ENCODE measurements at places on chromosomes 11 and 22. TPM values are rescaled to one million over a fixed set of nuclear protein-coding genes. Genes with fewer than 3 reads are reported as not detected.

- DNase-seq: peak; percentile 96
Observed at GRCh38 chr22:22074634-22075381, 92.2 kb upstream of the TOP3B start.

- DNase-seq: no peak
Observed at GRCh38 chr22:50169774-50170341, 673 bp upstream of the PANX2 start.

GRCh38 chr11:76629116-76629852, 41.3 kb downstream of the LRRC32 start:
- no peak for DNase-seq

GRCh38 chr11:21174781-21175180, 505.4 kb downstream of the NELL1 start:
- no peak for DNase-seq

GRCh38 chr11:130476922-130477491, 28.6 kb downstream of the ADAMTS15 start:
- DNase-seq: no peak

- no peak for DNase-seq
Observed at GRCh38 chr22:19822301-19823117, 32.2 kb downstream of the GNB1L start.

DNA sequence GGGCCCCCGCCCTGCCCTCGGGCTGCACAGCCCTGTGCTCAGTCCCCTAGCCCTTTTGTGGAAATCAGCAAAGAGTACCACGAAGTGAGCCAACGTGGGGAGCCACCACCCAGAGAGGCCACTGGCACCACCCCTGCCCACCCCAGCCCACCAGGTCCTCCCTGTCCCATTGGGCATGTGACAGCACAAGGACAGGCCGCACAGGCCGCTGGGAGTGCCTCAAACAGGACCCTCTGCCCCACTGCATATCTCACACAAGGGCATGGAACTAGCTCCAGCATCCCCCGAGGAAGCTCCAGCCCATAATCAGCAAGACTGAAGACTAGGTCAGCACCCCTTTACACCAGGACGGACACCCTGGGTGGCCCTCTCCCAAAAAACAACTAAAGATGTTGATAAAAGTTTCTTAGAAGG, 29.7 kb downstream of the GNB1L start:
- DNase-seq: no peak

- no peak for DNase-seq
Observed at GRCh38 chr22:41838842-41839618, 6.1 kb downstream of the SREBF2 start.

GRCh38 chr11:112298535-112298934, 37.9 kb upstream of the PLET1 start:
- peak; percentile 60 for DNase-seq

DNA sequence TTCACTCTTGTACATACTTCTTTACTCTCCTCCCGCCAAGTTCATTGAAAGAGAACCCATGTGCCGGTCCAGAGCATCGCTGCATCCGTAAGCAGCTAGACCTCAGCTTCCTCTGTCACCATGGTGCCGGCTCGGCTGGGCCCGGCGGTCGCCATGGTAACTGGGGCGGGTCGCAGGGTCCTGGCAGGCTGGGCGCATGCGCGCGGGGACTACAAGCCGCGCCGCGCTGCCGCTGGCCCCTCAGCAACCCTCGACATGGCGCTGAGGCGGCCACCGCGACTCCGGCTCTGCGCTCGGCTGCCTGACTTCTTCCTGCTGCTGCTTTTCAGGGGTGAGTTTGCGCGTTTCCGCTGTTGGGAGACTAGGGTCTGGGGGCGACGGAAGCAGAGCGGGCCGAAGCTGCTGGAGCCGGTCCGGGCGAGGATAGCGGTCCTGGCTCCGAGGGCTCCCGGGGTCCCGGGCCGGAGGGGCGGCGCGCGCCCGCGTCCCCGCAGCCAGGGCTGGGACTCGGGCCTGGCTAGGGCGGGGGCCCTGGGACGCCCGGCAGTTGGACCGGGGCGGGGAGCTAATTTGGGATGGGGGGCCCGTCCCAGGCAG, at the start of gene JAM3:
Gene JAM3, plus strand, starts transcription at position 244 of the 597 bp plus-strand sequence. Its CDS starts 12 bp downstream, at position 256.
- peak; percentile 88 for DNase-seq

- no peak for DNase-seq
Observed at GRCh38 chr11:67561971-67562619, 21.5 kb upstream of the GSTP1 start.

- DNase-seq: peak; percentile 55
Observed at GRCh38 chr11:105923807-105924206, 98.2 kb downstream of the MSANTD4 start.

- peak; percentile 92 for DNase-seq
Observed at GRCh38 chr22:18001040-18001893, 23.1 kb downstream of the MICAL3 start.

DNA sequence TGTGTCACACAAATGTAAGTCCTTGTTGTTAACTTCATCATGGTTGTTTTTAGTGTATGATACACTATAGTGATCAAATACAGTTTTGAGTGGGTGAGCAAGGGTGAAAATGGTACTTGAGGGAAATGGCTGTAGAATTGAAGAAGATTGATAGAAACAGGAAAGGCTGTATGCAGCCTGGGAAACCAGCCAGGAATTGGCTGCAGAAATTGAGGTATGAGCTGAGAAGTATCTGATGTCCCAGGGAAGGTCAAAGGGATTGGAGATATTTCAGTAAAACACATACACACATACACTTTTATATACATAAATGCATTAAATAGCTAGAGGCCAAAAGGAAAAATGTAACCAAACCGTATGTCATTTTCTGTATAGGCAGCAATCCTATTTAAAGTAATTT, 13.1 kb upstream of the YAP1 start:
- no peak for DNase-seq

DNA sequence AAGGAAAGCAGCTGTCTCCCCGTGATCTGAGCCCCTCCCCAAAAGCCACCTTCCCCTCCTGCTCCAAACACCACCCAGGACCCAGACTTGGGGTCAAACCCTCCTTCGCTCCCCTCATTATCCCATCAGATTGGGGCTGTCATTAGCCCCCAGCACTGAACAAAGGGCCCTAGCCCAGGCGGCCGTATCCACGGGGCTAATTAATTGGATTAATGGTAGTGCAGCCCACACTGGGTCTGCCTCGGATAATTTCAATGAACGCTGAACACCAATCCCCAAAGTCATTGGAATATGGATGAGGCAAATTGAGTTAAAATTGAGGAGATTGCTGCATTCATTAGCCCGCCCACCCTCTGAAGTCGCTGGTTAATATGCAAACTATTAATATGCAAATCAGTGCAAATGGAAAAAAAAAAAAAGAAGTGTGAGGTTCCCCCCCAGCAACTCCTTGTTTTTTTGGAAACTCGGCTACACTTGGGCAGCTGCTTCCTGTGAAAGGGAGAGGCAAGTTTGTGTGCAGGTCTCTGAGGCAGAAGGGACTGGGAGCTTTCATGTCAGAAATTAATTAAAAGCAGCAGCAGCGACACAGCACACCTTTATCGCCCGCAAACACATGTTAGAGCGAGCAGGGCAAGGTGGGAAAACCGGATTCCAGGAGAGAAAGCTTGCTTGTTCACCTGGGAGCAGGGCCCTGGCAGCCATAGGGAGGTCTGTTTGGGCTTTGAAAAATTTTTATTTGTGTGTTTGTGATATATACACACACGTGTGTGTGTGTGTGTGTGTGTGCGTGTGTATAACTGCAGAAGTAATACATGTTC, 517.8 kb downstream of the MIAT start:
- no peak for DNase-seq

- no peak for DNase-seq
Observed at GRCh38 chr11:87967459-87967858, 207.8 kb downstream of the RAB38 start.

- DNase-seq: peak; percentile 65
Observed at GRCh38 chr11:35780951-35781860, 118.6 kb downstream of the TRIM44 start.

- DNase-seq: peak; percentile 36
Observed at GRCh38 chr22:38570779-38571364, 889 bp upstream of the DMC1 start.

DNA sequence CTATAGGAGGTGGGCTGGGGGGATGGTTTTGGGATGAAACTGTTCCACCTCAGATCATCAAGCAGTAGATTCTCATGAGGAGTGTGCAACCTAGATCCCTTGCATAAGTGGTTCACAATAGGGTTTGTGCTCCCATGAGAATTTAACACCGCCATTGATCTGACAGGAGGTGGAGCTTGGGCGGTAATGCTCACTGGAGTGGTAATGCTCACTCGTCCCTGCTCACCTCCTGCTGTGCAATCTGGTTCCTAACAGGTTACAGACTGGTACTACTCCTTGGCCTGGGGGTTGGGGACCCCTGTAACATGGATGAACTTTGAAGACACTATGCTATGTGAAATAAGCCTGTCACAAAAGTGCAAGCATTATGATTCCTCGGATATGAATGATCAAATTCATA, 87.0 kb upstream of the CLNS1A start:
- DNase-seq: no peak

DNA sequence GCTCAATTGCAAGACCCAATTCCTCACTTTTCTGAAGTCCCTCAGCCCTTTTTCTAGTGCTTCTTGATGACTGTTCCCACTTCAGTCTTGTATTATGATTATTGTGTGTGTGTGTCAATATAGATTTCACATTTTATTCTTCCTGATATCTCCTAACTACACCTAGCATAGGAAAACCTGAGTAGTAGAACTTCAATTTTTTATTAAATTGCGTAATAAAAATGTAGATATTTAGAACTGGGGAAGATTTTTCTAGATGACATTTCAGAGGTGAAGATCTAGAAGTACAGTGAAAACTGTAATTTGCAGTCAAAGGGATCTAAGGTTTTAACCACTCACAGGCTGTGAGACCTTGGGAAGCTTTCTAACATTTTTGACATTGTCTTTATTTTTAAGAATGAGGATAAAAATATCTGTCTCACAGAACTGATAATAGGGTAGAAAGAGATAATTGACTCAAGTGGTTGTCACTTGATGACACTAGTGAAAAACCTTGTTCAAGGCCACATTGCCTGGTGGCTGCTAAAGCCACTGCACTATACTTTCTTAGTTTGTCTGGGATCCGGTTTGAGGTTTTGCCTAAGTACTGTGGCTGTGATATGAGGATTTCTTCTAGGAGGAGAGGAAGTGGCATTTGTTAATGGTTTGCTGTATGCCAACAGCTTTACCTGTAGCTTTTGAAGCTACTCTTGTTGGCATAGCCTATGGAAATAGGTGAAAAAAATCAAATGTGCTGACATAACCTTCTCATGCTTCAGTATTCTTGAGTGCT, 32.2 kb upstream of the SESN3 start:
- no peak for DNase-seq

- no peak for DNase-seq
Observed at GRCh38 chr11:70873736-70874412, 378.5 kb downstream of the SHANK2 start.

GRCh38 chr22:31491218-31491962, 1.7 kb upstream of the EIF4ENIF1 start:
- no peak for DNase-seq

DNA sequence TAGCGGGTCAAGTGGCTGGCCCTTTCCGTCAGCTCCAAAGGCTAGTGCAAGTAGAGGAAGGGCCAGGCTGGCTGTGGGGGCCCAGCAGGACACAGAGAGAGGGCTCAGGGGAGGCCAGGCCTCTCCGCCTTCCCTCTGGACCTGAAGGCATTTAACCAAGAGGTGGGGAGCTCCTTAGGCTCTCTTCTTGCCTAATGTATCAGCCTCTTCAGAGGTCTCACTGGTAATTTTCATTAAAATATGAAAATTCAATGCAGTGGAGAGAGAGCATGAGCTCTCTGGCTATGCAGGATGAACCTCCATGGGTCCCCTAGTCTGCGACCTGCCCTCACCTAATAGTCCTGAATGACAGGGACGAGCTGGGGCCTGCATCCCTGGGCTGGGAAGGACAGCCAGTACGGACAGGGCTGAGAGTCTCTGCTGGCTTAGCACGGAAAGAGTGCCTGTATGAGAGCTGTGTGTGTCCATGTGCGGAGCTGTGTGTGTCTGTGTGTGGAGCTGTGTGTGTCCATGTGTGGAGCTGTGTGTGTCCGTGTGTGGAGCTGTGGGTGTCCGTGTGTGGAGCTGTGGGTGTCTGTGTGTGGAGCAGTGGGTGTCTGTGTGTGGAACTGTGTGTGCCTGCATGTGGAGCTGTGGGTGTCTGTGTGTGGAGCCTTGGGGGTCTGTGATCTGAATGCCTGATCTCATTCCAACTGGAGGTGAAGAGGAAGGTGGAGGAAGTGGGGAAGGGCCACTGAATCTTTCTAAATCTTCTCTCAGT, 2.4 kb downstream of the ALX4 start:
- DNase-seq: no peak

- DNase-seq: no peak
Observed at GRCh38 chr11:96219981-96220623, 122.9 kb downstream of the MAML2 start.

DNA sequence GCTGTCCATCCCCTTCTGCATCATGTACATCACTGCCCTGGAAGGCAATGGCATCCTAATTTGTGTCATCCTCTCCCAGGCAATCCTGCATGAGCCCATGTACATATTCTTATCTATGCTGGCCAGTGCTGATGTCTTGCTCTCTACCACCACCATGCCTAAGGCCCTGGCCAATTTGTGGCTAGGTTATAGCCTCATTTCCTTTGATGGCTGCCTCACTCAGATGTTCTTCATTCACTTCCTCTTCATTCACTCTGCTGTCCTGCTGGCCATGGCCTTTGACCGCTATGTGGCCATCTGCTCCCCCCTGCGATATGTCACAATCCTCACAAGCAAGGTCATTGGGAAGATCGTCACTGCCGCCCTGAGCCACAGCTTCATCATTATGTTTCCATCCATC, 337 bp downstream of the OR52B6 start:
- no peak for DNase-seq

DNA sequence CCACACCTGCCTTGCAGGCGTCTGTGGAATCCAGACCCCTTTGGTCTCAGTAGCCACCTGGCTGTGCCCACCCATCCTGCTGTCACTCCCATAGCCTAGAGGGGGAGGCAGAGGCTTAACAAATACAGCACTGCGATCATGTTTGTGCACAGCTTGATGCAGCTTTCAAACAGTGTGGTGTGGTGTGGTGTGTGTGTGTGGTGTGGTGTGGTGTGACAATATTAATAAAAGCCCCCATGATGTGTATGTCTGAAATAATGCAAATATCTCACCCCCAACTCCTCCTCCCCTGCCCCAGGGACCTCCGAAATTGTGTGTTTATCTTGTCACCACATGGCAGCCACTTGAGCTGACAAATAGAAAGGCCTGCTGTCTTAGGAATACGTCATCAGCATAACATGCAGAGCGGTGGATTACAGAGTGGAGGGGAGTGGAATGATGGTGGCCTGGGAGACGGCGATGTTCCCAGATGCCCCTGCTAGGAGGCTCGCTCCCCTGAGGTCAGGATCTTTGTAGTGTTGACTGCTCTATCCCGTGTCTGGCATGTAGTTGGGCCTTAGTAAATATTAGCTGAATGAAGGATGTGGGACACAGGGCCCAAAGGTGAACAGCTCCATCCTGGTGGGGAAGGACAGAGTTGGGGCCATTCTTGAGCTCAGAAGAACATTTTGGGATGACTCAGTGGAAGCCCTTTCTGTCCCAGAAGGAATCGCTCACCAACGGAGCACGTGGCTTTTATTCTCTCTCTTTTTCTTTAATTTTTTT, 2.8 kb downstream of the PDXP start:
- no peak for DNase-seq

Gene FAM111B
- 13.3 TPM for total RNA-seq

Gene APOBEC3B
- total RNA-seq: 4.5 TPM

Gene KDM4D
- 0.89 TPM for total RNA-seq

Gene SMC1B
- not detected for total RNA-seq

Gene SYCE3
- total RNA-seq: not detected

Gene MMP1
- not detected for total RNA-seq

Gene TBX10
- not detected for total RNA-seq

Gene SGSM1
- not detected for total RNA-seq

Gene OR8K1
- total RNA-seq: not detected

Gene FAM181B
- total RNA-seq: not detected

Gene APIP
- 84.2 TPM for total RNA-seq

Gene FOSL1
- 37.3 TPM for total RNA-seq

Gene OR52J3
- total RNA-seq: not detected

Gene MAML2
- total RNA-seq: 1.7 TPM

Data from MG63 (cell line).